ENCODE measurements at places on chromosomes 5 and 9.
A peak's percentile ranks its signal among the peaks of the same experiment; 100 is the strongest.

DNA sequence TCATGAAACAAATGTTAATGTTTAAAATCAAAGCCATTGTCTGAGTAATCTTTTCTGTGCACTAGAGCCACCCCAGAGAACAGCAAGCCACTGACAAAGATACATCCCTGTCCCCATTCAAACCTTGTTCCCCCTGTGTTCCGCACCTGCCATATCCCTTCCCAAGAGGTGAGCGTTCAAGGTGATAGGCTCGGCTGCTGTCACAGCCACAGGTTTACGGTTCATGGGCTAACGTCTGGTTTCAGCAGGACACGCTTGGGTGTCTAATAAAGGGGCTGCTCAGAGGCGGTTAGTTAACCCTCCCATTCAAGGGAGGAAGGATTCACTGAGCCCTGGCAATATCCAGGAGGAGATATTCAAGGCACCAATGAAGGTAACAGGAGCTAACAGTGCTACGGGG is 24.5 kb upstream of the LAMC3 start:
- no peak for DNase-seq

GRCh38 chr5:173327948-173328843 is at the start of gene STC2:
STC2 (minus strand) TSS chr5:173328414; CDS start chr5:173328193, 221 bp downstream.
- DNase-seq: no peak

- no peak for DNase-seq
Observed at GRCh38 chr5:25448646-25449045, 803.9 kb upstream of the CDH10 start.

- DNase-seq: no peak
Observed at GRCh38 chr5:118580949-118581348, 407.4 kb downstream of the DTWD2 start.

- DNase-seq: no peak
Observed at GRCh38 chr9:93531374-93531773, 45.0 kb upstream of the PHF2 start.

GRCh38 chr9:27188426-27188825 is 79.4 kb downstream of the TEK start:
- DNase-seq: no peak

- DNase-seq: no peak
Observed at GRCh38 chr9:89695441-89695891, 90.7 kb downstream of the GADD45G start.

DNA sequence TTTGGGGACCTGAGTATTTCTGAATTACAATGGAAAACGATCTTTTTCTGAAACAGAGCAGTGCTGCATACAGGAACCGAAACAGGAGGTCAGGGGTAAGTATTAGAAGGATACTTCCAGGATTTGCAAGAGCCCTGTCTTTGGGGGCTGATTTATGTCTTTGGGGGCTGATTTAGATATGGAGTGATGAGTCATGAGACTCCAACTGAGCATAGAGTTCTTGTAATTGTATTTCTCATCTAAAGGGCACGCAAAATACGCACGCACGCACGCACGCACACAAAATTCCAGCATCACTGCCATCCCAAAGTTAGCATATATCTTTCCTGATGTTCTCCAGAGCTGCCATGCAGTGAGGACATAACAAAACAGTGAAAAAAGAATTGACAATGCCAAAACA is 414.8 kb upstream of the CCNH start:
- no peak for DNase-seq

GRCh38 chr5:134732819-134733218 is 5.5 kb upstream of the CAMLG start:
- DNase-seq: no peak

DNA sequence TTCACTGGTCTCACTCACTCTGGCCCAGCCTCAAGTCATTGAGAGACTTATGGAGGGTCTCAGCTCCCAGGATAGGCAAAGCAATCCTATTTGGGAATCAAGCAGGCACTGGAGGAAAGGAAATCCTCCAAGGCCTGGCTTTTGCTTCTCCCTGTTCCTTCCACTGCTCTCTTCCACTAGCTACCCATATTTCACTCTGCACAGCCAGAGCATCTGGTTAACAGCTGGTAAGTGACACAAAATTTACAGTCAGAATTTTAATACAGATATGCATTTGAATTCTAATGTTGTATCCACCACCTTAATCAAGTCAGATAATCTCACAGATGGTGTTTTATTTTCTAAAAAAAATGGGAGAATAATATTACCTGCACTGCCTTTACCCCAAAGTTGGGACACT is 868 bp upstream of the C1QTNF2 start:
- no peak for DNase-seq

- peak; percentile 89 for DNase-seq
Observed at GRCh38 chr9:38068701-38069628, at the start of gene SHB. SHB (minus strand) TSS chr9:38069227; CDS start chr9:38068645, 582 bp downstream.

DNA sequence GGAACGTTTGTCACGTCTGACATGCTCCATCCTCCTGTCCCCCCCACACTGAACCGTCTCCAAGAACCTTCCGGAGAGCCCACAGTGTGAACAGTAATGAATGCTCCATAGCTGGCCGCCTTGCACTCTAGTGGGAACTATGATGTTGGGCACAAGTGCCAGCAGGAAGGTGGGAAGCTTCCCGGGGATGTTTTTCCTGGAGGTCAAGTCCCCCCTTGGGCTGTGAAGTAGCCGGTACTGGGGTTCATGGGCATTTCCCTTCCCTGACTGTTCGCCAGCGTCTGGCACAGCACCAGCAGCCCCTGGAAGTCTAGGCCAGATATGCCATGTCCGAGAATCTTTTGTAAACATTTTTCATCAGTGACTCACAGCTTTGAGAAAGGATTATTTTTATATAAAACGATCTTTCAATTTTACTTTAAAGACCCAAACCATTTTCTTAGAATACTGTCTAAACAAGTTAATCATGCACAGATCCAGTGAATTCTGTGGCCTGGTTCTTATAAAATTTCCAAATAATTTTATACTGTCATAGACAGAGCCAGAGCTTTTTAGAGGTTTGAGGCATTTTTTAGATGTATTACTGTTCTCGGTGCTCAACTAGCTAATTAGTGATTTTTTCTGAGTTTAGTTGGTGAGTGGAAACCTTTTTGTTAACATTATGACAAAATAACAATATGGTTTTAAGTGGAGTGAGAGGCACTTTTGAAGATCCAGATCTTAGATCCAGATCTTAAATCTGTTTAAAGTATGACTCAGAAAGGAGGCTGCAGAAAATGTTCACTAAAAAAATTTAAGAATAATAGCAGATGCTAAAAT is 11.6 kb downstream of the ABL1 start:
- no peak for DNase-seq

DNA sequence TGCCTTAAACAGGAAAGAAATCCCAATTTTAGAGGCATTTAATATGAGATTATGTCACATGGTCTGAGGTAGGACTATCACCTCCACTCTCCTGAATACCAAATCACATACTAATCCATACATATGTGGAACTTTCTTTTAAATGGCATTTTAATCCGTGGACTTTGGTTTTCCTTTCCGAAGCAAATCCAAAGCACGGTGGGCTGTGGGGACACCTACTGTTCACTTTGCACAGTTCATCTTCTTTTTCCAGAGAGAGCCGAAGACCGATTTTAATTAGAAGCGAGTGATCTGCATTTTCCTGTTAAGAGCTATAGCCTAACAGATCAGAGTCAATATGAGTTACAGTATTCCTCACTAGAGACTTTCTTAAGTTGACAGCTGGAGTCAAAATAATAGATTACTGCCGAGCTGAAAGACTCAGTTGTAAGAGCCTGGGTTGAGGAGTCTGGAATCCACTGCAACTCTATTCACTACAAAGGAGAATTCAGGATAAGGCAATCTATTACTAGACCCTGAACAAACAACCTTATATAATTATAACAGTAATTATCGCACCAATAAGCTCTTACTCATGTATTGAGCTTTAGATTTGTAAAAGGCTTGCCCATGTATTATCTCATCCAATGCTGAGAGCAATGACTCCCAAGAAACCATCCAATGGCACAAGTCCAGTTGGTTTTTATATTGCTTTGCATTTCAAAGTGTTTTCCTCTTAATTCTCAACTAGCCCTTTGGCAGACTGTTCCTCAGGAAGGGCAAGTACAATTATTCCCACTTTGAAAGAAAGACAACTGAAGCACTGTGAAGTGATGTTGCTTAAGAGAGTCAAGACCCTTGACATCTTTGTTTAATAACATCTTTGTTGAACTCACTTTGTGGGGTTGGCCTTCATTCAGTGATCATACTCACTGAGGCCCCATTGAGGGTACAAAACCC is 144.7 kb downstream of the TRPM6 start:
- DNase-seq: no peak

GRCh38 chr5:177426566-177427210 is at the start of gene GRK6:
GRK6 (plus strand) TSS chr5:177426676; CDS start chr5:177426846, 170 bp downstream.
- DNase-seq: peak; percentile 70

GRCh38 chr5:79697222-79698170 is 7.9 kb downstream of the CMYA5 start:
- no peak for DNase-seq

DNA sequence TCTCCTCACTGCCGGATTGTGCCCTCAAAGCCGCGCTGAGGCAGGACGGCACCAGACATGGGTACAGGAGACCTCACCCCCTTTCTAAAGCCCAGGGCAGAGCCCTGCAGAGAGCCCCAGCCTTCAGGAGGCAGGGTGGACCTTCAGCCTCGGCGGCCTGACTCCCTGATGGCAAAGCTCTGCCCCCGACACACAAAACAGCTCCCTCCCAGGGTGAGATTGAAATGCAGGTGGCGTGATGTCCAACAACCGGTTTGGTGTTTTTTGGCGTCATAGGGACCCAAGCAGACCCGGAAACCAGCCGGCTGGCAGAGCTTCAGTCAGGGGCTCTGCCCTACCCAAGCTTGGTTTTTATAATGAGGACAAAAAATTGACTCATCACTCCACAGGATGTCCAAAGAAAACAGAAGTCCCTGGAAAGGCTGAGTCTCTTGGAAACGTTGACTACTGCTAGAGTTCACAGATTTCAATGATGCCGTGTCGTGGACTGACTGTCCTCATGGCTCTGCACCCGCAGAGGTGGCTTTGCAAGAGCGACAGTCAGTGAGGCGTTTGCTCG is 275.2 kb upstream of the IRX1 start:
- DNase-seq: no peak

DNA sequence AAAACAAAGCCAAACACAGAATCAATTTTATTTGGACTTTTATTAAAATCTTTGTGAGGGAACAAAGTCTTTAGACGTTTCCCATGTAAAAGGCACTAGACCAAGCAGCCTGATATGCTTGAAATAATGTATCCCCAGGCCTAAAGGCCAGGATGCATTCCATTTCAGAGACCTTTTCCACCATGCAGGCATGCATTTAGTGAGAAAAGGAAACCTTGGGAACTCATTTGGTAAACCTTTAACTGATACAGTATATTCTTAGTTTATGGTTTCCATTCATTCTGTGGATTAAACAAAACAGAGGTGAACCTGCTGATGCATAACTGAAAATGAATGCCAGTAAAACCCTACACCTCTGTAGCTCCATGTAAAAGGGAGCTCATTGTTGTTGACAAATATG is 600.0 kb downstream of the NR2F1-AS1 start:
- no peak for DNase-seq

- no peak for DNase-seq
Observed at GRCh38 chr5:81728301-81728700, 22.6 kb downstream of the SSBP2 start.

GRCh38 chr5:101160002-101160401 is 256.9 kb upstream of the ST8SIA4 start:
- no peak for DNase-seq

GRCh38 chr9:131986576-131986975 is 93.1 kb downstream of the MED27 start:
- DNase-seq: no peak

DNA sequence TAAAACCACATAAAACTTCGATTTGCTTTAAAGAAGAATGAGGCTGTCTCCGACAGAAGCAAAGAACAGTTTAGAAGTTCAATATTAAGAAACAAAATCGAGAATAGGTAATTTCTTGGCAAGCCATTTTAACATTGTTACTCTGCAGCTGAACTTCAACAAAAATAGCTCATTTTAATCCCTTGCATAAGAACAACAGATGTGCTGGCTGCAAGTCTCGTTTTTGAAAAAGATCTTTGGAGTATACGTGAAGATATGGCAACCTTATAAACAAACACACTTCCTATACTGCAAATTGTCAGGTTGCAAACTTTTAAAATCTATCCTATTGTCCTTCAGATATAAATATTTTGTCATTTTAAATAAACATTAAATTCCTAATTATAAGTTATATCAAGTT is 71.5 kb downstream of the FBN2 start:
- DNase-seq: no peak

- DNase-seq: no peak
Observed at GRCh38 chr5:155906046-155906445, 420.9 kb upstream of the SGCD start.

DNA sequence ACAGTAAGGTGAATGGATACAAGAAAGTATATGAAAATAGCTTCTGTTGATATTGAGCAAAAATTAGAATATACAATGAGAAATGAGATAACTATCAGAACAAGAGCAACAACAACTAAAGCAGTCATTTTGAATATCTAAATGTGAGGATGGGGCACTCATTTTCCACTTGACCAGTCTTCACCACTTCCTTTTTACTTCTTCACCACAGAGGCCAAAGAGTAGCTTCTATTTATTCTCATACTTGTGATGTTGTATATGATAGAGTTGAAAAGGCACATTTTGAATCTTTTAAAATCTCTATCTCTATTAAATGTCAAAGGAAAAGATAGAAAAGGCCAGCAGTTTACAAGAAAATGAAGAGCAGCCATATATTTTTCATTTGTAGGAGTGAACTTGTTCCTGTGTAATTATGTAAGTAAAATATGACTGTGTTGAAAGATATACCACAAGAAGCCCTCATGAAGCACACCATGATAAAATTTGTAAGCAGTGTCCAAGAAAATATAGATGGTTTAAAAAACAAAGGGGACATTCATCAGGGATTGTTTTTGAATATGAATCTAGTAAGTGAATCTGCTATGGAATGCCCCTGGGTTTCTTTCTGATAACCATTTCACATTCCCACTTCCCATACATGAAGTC is 39.2 kb downstream of the ADAMTS19 start:
- no peak for DNase-seq

- no peak for DNase-seq
Observed at GRCh38 chr5:69048230-69048629, 45.6 kb upstream of the SLC30A5 start.

DNA sequence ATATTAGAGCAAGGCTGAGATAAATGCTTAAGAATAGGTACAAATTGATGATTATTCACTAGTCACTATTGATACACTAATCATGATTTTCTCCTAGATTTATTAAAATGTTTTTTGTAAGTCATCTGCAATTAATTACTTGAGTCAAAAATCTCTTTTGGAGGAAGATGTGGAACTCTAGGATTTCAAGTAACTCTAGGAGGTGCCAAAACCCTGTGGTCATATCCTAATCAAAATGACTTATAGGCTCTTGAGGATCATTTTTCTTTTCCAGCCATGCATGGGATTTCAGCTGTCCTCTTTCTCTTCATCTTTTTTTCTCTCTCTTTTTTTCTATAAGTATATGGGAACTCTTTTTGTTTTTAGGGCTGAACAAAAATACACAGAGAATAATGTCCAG is 141.8 kb upstream of the CD180 start:
- no peak for DNase-seq

GRCh38 chr9:108245331-108245730 is 610.5 kb downstream of the ACTL7B start:
- DNase-seq: no peak

- no peak for DNase-seq
Observed at GRCh38 chr5:81626524-81626923, 124.4 kb downstream of the SSBP2 start.

GRCh38 chr5:179623906-179624741 is 653 bp upstream of the HNRNPH1 start:
- DNase-seq: peak; percentile 41

- no peak for DNase-seq
Observed at GRCh38 chr5:50947906-50948683, 281.7 kb downstream of the PARP8 start.
